Kasumi-1 (cell line): ENCODE measurements at places on chromosomes 16 and 17.

GRCh38 chr16:2432286-2432685 lies 3.0 kb downstream of the CCNF start:
- no peak for DNase-seq

DNA sequence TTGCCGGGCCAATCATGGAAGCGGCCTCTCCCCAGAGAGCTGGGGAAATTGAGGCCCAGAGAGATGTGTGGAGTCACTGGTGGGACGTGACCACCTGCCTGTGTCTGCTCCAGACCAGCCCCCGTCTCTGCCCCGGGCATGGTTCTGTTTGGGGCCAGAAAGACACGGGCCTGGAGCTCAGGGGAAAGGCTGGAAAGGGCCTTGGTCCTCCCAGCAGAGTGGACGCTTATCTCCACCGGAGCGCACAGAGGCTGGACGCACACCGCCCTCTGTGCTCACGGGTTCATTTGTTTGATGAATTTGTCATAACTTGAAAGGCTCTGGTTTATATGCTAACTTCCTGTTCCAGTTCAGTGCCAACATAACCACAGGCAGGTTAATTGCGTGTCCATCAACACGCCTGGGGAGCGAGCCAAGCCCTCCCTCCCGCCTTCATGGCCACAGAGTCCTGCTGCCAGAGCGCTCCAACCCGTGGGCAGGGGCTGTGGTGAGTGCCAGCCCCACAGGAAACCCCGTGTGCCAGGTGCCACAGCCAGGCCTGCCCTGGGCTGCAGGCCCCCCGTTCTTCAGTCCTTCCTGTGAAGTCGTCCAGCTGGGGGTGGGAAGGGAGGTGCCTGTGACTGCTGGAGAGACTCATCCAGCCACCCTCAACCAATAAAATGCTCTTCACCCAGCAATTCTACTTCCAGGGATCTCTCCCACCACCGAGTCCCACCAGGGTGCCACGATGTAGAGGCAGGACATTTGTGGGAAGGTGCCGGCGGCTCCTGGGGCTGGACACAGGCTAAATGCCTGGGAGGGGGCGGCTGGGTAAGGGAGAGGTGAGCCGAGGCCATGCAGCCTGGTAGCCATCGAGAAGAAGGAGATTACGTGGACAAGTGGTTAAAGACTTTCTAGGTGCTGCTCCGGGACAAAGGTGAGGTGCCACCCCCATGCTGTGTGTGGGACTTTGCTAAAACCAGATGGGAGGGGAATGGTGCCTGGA lies 29.4 kb upstream of the BAHCC1 start:
- peak; percentile 41 for DNase-seq

DNA sequence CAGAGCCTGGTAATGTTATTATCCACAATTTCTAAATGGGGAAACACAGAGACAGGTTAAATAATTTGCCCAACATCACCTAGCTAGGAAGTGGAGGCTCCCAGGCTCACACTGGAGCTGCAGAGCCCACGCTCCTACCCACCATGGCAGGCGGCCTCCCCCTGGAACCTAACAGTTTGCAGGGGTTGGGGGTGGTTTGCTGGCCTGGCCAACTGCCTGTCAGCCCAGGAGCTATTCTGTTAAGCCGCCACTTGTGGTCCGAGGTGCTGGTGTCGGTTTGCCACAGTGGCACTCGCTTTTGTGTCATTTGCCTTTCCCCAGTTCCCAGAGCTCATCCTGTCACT lies 3.6 kb downstream of the PRCD start:
- no peak for DNase-seq

DNA sequence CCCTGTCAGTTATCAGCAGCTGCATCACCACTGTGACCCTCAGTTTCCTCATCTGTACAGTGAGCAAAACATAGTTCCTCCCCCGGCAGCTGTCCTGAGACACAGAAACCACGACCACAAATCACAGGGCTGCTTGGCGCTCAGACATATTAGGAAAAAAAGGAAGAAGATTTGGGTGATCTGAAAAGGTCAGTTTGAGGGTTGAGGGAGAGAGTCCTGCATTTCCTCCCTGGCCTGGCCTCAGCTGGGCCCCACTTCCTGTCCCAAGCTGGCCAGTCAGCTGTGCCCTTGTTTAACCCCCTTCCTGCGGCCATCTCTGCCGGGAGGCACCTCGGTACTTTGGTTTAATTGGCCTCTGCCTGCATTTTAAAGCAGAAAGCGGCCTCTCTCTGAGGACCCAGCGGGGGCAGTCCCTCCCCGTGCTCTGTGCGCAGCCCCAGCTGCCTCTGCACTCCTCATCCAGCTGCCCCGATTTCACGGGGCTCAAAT lies 24.0 kb upstream of the CIBAR2 start:
- DNase-seq, result peak; percentile 23

DNA sequence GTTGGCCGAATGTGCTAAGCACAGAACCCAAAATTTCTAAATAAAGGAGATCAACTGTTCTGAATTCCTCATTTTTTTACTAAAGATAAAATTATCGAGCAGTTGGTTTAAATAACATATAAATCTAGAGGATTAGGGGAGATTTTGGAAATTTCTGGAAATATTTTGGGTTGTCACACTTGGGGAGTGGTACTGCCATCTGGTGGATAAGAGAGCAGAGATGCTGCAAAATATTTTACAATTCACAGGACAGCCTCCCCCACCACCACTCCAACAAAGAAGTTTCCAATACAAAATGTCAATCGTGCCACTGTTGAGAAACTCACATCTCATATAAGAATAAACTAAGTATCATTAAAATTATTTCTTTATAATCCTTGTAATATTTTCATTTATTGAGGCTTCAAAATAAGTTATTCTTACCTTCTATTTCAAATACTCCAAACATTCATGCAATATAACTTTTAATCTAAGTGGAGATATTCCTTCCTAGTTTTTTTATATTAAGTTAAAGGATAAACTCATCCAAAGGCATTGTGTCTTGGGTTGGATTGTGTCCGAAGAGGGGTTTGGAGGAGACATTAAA lies 17.0 kb upstream of the ABCA8 start:
- peak; percentile 16 for DNase-seq

DNA sequence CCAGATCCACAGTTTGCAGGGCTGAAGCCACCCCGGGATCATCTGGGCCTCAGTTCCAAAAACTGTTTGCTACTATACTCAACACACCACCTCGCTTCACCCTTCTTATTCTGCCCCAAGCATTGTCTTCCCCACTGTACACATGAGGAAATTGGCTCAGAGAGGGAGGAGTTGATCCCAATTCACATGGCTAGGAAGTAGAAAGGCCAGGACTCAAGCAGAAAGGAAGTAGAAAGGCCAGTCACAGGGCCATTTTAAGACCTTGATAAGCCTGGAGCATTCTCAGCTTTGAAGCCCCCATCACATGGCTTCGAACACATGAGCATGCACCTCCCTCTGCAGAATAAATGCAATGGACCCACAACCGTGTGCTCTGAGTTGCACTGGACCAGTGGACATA lies 7.7 kb upstream of the PRSS22 start:
- no peak for DNase-seq

DNA sequence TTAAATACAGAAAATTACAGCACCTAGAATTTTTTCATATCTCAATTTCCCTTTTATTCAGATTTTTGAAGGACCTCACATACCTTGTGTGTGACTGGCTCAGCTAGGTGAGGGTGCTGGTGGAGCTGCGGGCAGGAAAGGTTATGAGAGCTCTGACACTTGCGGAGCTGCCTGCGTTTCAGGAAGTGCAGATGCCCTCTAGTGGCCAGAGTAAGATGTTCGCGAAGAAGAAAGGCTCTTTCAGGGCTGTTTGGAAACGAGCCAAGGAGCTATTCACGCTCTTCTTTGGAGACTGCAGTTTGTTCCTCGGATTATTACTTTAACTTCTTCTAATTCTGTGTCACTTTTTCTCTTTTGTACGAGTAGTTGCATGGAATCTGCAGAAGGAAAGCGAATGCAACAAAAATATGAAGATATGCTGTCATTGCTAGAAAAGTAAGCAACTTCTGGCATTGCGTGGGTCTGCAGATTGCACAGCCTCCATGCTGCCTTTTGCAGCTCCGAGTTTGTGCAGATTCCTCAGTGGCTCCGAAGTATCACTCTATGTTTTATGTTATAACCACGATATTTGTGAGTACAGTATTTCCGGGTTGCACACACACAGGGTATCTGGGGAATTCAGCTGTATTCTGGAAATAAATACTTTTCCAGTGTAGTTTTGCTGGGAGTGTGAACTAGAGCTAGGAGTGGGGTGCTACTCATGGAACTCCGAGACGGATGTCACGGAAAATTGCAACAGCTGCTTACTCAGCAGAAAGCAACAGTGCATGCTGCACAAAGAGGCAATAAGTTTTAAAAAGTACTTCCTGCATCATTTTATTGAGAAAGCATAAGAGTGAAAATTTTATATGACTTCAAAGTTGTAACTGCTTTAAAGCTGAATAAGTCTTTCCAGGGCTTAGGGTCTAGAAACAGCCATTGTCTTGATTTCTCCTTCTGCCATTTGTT lies 46.3 kb downstream of the DNAH9 start:
- peak; percentile 43 for DNase-seq

- no peak for DNase-seq
Observed at GRCh38 chr17:77958716-77959125, 218 bp downstream of the TNRC6C start.

DNA sequence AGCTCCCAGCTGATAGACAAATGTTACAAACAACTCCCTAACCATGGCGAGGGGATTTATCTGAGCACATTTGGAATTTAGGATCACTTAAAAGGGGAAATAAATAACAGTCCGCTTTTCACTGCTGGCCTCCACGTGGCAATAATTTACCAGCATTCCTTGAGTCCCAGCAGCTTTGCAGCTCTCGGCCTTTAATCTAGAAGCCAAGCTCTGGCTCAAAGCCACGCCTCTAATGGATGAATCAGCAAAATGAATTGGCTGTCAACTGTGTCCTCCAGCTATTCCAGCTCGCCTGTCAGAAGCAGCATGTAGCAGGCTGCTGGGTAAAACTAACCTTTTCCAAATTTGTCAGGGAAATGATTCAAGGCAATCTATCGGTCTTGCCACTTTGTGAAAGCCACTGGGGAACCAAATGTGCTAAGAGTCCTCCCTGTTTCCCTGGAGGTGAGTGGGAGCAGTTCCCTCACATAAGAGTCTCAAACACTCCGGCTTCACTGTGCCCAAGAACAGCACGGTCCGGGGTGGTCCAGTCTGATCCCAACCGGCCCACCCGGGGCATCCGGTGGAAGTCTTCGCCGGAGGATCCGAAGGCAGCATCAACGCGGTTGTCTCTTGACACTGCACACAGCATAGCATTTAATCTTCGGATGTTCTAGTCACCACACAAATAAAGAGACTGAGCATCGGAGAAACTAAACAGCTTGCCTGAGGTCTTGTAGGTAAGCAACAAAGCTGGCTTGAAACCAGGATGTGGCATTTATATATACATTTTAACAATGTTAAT lies 143.3 kb downstream of the PARN start:
- DNase-seq, result no peak

- peak; percentile 29 for DNase-seq
Observed at GRCh38 chr17:34892461-34893249, 68.6 kb downstream of the CCT6B start.

DNA sequence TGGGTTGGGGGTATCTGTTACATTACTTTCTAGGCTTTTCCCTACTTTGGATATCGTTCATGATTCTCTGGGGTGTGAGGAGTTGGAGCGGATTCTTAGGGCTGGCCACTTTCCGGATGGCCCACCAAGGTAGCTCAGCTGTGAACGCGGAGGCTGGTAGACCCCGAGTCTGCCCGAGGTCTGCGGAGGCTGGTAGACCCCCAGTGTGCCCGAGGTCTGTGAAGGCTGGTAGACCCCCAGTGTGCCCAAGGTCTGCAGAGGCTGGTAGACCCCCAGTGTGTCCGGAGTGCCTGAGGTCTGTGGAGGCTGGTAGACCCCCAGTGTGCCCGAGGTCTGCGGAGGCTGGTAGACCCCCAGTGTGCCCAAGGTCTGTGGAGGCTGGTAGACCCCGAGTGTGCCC lies 99.2 kb upstream of the ZNF469 start:
- no peak for DNase-seq
